ENCODE measurements at places on chromosomes 6 and 20.
A peak's percentile ranks its signal among the peaks of the same experiment; 100 is the strongest.

GRCh38 chr6:125310994-125311649 is 9.4 kb upstream of the HDDC2 start:
- DNase-seq: peak; percentile 17

DNA sequence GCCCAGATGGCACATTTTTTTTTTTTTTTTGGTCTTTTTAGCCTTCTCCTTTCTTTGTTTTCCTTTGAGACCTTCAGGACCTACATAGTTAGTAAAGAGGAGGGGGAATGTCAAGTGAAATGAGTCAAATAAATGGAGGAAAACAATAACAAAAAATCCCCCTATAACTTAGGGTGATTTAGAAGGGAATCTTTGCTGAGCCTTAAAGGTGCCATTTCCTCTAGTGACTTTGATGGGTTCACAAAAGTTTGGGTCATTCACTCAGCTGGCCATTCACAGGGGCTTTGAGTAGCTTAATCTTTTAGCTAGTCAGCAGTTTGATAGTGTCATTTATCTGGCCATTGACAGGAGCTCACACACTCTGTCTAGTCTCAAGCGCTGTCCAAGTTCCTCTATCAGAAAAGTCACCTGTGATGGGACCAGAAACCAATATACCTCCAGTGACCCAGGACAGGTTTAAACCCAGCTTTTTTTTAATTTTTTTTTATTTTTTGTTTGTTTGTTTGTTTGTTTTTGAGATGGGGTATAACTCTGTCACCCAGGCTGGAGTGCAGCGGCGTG is 275.1 kb upstream of the PRDM1 start:
- no peak for DNase-seq

GRCh38 chr6:67045076-67045475 is 1338.0 kb upstream of the EYS start:
- DNase-seq: no peak

DNA sequence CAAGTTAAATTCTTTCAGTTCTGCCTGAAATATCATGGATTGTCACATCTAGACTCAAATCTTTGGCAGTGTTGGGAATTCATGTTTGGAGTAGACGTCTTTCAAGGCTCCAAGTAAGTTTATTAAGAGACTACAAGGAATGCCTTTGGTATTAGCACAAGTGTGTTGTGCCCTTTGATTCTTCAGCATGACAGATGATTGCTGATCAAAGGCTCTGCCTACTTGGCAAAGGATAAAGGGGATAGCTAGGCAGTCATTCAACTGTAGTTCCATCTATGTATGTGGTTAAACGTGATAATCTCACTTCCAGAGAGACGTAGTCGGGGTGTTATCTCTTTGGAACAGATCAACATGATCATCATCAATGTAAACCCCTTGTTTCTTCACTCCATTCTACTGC is 86.2 kb downstream of the SPTLC3 start:
- no peak for DNase-seq

DNA sequence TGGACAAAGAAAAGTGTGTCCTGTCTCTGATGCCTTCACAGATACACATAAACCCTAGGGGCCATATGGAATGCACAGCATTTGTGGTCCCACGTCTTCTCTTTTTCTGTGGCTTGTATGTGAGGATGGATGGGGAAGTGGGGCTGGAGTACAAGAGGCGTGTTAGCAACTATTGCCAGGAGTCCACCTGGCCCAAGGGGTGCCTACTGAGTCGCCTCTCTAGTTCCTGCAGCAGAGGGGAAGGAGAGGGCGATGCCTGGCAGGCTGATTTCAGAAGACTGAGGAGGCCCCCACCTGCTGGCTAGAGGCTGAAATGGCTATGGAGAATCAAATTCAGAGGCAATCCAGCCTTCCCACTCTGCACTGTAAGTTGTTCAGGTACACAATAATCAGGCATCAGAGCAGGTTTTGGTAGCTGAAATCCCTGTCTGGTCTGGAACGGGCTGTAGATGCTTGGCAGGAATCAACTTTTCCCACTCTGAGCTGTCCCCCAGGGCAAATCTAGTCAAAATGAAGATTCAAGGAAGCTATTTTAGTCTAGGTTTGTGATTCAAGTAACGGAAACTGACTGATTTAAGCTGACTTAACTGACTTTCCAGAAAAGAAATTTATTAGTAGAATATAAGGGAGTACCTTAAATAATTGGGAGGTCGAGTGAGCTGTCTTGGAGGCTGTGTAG is 14.9 kb upstream of the PPARD start:
- no peak for DNase-seq

DNA sequence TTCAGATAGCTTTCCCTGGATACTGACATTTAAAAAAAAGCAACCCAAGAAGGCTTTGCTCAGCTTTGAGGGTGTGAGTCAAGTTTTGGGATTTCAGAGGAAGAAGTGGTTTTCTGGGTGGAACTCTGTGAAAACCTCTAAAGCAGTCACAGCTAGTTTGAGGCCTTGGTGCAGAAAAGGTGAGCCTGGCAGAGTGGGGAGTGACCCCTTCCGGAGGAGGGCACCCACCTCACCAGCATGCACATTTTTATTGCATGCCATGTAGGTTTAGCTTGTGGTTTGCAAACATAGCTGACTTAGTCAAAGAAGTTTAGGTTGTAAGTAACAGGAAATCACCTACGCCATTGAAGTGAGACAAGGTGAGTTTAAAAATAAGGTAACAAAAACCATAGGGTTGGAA is 146.8 kb upstream of the PMEPA1 start:
- DNase-seq: no peak

DNA sequence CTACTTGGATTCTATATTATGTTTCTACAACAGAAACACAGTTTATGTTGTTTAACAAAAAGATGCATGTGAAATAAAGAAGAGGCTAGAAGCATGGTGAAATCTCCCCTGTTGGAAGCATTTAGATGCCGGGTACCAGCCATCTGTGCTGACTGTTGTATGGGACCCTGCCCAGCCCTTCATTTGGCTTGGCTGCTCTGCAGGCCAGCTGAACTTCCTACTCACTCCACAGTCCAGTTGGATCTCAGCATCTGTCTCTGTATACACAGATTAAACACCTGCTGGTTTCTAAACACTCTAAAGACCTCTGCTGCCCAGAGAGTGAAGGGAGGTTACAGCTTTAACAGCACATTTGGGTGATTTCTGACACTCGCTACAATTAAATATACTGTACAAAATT is 228.3 kb downstream of the SLC35F1 start:
- DNase-seq: no peak

- DNase-seq: no peak
Observed at GRCh38 chr6:20211941-20212391, 303 bp downstream of the MBOAT1 start.

DNA sequence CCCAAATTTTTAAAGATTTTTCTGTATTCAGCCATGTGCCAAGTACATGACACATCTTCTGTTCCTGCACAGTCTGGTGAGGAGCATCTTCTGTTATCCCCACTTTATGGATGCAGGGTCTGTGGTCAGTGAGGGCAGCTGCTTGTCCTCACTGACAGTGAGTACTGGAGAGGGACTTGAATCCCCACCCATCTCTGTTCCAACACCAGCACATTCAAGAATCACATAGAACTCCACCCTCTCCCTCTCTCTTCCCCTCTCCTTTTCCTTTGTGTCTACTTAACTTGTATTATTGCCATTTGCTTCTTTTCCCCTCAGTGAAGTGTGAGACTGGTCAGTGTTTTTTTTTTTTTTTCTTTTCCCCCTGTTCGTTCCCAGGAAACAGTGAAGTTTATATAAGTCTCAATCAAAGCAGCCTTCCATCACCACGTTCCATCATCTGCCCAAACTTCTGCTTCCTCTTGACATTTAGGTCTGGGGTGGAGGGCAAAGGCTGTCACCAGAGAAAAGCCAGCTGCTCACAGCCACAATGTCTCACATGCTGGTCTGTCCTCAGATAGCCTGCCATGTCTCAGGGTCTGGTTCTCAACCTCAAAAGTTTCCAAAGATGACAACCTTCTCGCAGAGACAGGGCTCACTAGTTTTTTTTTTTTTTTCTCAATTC is 110.0 kb upstream of the SSTR4 start:
- no peak for DNase-seq

- DNase-seq: no peak
Observed at GRCh38 chr6:44264154-44265006, 971 bp downstream of the NFKBIE start.

- no peak for DNase-seq
Observed at GRCh38 chr6:163192591-163192990, 221.9 kb upstream of the QKI start.

DNA sequence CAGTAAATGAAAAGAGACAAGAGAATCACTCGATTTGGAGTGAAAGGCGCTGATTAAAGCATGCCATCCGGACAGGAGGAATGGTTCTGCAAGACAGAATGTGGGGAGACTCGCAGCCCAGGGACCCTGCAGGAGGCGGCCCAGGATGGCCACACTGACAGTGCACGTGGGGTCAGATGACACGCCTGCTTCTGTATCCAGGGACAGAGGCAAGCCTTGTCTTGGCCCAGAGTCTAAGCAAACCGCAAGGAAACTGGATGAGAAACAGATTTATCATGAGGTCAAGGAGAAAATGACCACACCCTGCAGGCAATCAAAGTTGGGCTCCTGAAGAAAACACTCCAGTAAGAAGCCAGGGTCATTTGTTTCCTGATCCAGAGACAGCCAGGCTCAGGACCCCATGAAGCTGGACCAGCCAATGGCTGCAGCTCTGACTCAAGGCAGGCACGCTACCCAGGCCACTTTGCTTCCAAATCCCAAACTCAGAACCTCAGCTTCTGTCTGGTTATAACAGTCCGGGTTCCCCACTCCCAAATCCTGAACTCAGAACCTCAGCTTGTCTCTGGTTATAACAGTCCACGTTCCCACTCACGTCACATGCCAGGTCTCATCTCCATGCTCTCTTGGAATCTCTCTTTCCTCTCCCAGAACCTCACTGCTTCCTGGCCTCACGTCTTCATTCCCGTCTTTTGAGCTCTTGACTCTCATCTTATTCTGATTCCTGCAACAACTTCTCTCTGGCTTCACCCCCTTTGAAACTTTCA is 144.9 kb upstream of the THBS2 start:
- no peak for DNase-seq

DNA sequence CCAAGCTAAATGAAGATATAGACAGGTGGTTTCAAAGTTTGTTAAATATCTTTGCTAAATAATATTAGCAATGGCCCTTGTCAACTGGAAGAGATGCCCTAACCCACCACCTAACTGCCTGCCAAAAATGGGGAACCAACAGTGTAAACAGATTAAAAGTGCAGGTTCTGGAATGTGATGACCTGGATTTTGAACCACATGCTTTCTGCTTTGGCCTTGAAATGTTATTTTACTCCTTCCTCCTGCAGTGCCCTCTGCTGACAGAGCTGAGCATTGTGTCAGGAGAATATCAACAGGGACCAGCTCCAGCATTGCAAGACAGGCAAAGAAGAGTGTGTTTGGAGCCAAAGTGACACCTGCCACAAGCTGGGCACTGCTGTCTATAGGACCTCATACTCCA is 226.6 kb downstream of the MYLK4 start:
- no peak for DNase-seq

GRCh38 chr6:128241216-128241615 is 279.2 kb downstream of the PTPRK start:
- no peak for DNase-seq

GRCh38 chr6:136887953-136888352 is 34.1 kb upstream of the SLC35D3 start:
- DNase-seq: no peak

DNA sequence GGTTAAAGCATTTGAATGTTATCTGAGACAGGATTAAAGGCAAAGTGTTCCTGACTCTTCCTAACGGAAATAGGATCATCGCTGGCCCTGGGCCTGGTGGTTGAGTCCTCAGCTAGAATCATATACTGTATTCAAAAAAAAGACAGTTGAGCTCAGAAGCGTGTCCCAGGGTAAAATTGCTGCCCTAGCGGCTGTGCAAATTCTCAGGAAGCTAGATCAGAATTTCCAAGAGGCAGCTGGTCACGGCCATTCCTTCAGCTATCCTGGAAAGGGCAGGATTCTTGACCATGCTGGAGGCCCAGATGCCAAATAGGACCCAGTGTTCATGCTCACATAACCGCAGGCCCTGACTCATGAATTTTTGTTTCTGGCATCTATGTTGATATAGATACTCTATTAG is 67.4 kb downstream of the STMND1 start:
- DNase-seq: no peak

GRCh38 chr6:3426927-3427686 is 29.7 kb downstream of the SLC22A23 start:
- DNase-seq: no peak

- DNase-seq: no peak
Observed at GRCh38 chr6:141562851-141563763, 569.6 kb upstream of the GJE1 start.

DNA sequence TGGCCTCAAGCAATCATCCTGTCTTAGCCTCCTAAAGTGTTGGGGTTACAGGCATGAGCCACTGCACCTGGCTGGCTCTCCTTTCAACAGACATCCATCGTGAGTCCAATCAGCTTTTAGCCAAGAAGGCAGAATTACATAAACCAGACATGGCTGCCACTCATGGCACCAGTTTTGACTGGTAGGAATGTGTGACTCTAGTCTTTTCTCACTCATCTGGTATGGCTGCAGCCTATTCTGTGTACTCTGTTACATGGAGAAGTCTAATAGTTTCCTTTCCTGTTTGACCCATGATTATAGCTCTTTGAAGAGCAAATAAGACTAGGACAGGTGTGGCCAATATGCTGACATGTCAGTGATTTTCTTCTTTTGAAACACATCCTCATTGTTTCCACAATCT is 27.0 kb upstream of the RNF144B start:
- DNase-seq: no peak

DNA sequence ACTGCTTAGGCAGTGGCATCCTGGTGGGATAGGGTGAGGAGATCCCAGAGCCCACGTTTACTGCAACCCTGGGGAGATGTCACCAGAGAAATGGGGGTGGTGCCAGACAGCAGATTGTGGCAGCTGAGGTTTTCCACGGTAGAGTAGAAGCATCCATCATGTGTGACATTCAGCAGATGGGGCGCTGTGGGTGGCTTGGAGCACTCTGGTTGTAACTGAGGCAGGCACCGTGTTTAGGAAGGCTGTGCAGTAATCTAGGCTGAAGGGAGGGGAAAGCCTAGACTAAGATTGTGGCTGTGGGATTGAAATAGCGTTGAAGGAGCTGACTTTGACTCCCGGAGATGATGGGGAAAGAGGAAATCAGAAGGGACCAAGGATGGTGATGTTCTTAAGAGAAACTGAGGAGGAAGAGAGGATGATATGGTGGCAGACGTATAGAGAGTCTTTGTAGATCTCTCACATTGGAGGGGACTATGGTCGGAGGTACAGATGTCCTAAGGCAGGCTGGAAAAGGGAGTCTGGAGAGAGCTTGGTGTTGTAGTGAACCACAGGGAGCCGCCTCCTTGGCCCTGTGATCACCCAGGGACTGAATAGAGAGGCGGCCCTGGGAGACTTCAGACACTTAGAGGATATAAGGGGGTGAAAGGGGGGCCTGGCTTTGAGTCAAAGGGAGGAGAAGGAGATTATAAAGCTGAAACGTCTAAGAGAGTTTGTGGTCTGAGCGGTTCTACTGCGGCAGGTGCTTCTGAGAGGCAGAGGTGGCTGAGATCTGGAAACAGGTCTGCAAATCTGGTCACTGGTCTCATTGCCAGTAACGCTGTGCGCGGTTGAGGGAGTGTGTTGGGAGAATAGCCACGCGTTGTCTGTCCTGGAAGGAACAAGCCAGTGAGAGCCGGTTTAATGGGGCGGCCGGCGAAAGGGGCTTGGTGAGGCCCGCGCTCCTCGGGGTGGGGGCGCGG is 792 bp upstream of the MICA start:
- DNase-seq: peak; percentile 23

All from iPS DF 19.7 (cell line).